Myocyte (in vitro differentiated cells): ENCODE measurements at places on chromosomes 3 and 15.
A peak's percentile ranks its signal among the peaks of the same experiment; 100 is the strongest.

DNA sequence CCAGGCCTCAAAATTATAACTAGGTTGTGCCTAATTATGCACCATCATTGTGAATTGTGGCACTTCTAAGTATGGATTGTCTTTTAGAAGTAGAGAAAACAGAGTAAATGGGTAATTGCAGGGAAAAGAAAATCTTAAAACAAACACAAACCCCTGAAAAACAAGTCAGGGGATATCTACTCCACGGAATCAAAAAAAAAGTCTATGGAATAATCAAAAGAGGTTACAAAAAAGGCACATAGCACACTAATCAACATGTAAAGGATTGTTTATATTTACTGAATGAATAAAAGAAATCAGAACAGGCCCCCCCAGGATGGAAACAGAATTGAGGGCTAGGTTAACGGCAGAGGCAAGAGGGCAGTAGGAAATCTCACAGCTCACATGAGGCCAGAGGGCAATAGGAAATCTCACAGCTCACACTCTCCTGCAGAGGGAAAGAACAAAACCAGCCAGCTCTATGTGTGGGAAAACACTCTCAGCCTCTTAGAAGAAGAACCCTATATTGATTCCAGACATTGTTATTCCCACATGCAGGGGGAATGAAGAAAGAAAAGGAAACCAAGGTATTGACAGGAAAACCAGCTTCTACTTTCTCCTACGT lies 72.7 kb upstream of the FNDC3B start:
- no peak for DNase-seq

- peak; percentile 17 for DNase-seq
Observed at GRCh38 chr15:82040862-82041261, 5.0 kb downstream of the MEX3B start.

DNA sequence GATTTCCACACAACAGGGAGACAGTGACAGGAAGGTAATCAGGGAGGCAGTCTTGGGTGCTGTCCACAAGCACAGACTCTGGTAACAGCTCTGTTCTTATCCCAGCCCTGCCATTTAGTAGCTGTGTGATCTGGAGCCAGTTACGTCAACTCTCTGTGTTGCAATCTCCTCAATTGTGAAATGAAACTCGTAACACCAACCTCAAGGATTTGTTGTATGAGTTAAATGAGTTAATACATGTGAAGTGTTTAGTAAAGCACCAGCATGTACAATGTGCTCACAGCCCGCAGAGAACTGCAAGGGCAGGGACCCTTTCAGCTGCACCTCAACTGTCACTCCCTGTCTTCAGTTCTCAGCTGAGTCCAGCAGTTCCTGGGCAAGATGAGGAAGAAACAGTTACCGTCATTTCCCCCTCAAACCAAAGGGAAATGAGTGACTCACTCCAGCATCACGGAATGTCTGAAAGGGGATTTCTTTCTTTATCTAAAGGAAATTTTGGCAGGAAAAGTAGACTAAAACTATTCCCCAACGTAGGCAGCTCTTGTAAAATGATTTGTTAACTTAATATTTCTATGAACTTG lies 39.9 kb upstream of the MB21D2 start:
- DNase-seq = peak; percentile 31

DNA sequence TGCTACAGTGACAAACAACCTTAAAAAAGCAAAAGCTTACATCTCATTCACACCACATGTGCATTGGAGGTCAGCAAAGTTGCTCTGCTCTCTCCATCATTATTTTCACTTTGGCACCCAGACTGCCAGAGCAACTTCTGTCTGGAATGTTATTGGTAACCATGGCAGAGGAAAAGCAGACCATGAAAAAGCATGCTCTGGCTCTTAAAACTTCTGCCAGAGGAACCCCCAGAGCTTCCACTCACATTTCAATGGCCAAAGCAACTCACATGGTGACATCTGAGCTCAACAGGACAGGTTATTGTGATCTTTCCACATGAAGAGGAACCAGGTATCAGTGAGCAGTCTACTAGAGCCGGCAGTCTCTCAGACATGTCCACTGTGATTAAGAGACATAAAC lies 21.9 kb upstream of the FRMD5 start:
- DNase-seq = no peak

GRCh38 chr3:22284559-22284958 lies 533.5 kb upstream of the ZNF385D start:
- DNase-seq = no peak

DNA sequence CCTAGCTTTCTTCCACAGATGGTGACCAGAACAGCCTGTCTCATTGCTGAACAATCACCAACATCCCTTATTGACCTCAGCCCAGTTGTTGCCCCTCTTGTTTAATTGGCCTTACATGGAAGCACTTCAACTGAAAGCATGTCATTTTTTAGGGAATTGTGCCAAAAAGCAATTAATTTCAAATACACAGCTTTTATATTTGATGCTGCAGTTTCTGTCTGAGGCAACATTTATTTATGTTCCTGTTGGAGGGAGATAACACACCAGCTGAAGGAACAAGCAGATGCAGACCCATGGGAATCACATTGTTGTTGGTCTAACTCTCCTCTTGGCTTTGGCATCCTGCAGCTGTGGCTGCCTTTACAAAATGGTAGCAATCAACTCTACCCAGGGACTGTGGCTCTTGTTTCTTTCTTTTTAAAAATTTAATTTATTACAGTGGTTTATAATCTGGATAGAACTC lies 498.1 kb upstream of the RGMA start:
- no peak for DNase-seq
